ENCODE measurements at places on chromosomes 7 and 10. TPM values are rescaled to one million over a fixed set of nuclear protein-coding genes. Genes with fewer than 3 reads are reported as not detected.

PHYHIPL gene
- 0.36 TPM for total RNA-seq

MMD2 gene
- not detected for total RNA-seq

EDRF1 gene
- 14.6 TPM for total RNA-seq

AKR1D1 gene
- total RNA-seq = not detected

PTPRN2 gene
- 0.76 TPM for total RNA-seq
